Cardiac atrium fibroblast (primary cell): ENCODE measurements at places on chromosomes 1 and 21. TPM values are rescaled to one million over a fixed set of nuclear protein-coding genes. Genes with fewer than 3 reads are reported as not detected.

The RNU1-1 gene
- not detected in 2 replicates for total RNA-seq

The ZNF683 gene
- not detected in 2 replicates for total RNA-seq

The CFAP107 gene
- total RNA-seq = not detected in 2 replicates

The DYNLT4 gene
- 0.16 TPM in 1 of 2 replicates, not detected in the other for total RNA-seq

The AADACL4 gene
- total RNA-seq = not detected in 2 replicates

The OR2L13 gene
- total RNA-seq = not detected in 2 replicates

The OR6N1 gene
- total RNA-seq = not detected in 2 replicates

The RGS7 gene
- not detected in 2 replicates for total RNA-seq

The FMO2 gene
- 58.6 and 71.5 TPM in 2 replicates for total RNA-seq

The KRTAP21-2 gene
- total RNA-seq = not detected in 2 replicates

The RIPPLY3 gene
- not detected in 2 replicates for total RNA-seq

The MTF1 gene
- 2.3 and 3.6 TPM in 2 replicates for total RNA-seq

The MKNK1 gene
- total RNA-seq = 6.9 and 7.1 TPM in 2 replicates

The MYOC gene
- not detected in 2 replicates for total RNA-seq

The IGSF9 gene
- 0.16 TPM in 1 of 2 replicates, not detected in the other for total RNA-seq

The LHX8 gene
- total RNA-seq = not detected in 2 replicates

The FCRL4 gene
- not detected in 2 replicates for total RNA-seq

The ZNF684 gene
- total RNA-seq = 1.6 and 4.0 TPM in 2 replicates

The ATF3 gene
- 4.0 and 6.3 TPM in 2 replicates for total RNA-seq

The HORMAD1 gene
- total RNA-seq = not detected in 2 replicates

The HSD3B2 gene
- not detected in 2 replicates for total RNA-seq

The TEKT2 gene
- 0.90 TPM in 1 of 2 replicates, not detected in the other for total RNA-seq
